ENCODE measurements at places on chromosomes 13 and 19.

GRCh38 chr13:76646946-76647345 is 239.3 kb downstream of the KCTD12 start:
- no peak for DNase-seq

GRCh38 chr13:27495551-27495950 is 45.2 kb upstream of the MTIF3 start:
- DNase-seq: no peak

DNA sequence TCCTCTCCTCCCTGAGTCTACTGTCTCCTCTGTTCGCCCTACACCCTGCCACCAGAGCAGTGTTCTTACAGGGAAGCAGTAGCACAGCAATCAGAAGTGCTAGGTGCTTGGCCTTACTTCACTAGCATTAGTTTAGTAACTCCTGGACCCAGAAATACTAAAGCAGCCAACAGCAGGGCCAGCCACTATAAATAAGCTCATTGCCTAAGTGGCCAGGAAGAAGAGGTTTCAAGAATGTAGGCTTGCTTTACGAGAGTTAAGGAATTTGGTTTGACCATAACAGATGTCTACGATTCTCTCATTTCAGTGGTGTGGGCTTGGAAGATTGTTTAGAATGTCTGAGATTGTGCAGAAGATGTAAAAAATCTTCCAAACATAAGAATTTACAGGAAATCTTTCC is 103.3 kb downstream of the ZAR1L start:
- DNase-seq: no peak

GRCh38 chr13:22862478-22862877 is 318.3 kb upstream of the SGCG start:
- DNase-seq: no peak

GRCh38 chr13:113545455-113545930 is 39.1 kb upstream of the TFDP1 start:
- no peak for DNase-seq

GRCh38 chr13:99828123-99828522 is 143.4 kb downstream of the ZIC5 start:
- DNase-seq: no peak

GRCh38 chr13:20702915-20703779 is at the start of gene IL17D:
TSS of gene IL17D (plus strand) at chr13:20703699. CDS start at chr13:20704002, 303 bp downstream.
- DNase-seq: peak; percentile 21

GRCh38 chr19:12202250-12202649 is 39.4 kb downstream of the ZNF136 start:
- DNase-seq: peak; percentile 44

DNA sequence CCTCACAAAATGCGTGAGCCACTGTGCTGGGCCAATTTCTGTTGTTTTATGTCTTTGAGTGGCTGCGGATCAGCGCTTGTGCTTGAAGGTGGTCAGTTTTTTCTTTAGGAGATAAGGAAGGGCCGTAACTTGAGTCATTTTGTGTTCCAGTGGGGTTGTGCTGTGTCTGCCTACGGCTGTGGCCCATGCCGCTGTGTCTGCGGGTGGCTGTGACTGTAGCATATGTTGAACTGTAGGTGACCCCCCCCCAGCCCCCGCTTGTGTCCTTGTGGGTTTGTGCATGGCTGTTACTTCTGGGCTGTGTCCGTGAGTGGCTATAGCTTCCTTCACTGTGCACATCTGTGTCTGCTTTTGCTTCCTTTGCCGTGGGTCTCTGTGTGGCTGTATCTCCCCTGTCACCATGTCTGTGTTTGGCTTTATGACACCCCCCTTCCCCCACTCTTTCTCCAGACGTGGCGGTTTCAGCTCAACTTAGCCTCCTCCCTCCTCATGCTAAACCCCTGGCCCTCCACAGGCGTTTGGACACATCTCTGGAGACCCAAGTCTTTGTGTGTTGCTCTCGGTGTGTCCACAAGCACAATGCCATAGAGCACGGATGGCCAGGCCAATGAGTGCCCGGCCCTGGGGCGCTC is 675 bp downstream of the PPP1R14A start:
- DNase-seq: no peak

- no peak for DNase-seq
Measured at GRCh38 chr19:33482476-33482875, 39.1 kb downstream of the PEPD start.
